NCI-H82 (cell line): ENCODE measurements at places on chromosomes 5 and 9.

DNA sequence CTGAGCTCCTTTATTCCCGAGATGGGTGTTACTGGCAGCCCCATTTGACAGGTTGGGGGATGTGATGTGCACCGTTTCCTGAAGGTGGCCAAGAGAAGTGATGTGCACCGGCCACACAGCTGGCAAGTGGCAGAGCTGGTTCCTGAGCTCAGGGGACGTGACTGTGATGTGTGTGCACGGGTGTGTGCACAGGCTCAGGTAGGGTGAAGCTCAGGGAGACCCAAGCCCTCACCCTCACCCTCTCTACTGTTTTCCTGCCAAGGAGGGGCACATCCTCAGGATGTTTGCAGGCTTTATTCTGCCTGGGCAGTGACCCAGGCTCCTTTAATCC, 56.6 kb downstream of the WWC1 start:
- no peak for DNase-seq

- DNase-seq = no peak
Measured at GRCh38 chr5:154806176-154806575, 44.2 kb downstream of the FAXDC2 start.

- DNase-seq = no peak
Measured at GRCh38 chr5:92635001-92635461, 946.0 kb downstream of the NR2F1-AS1 start.

GRCh38 chr5:34503379-34504253, 152.5 kb upstream of the RAI14 start:
- peak; percentile 41 for DNase-seq

GRCh38 chr5:68490406-68490805, 274.9 kb downstream of the PIK3R1 start:
- no peak for DNase-seq

DNA sequence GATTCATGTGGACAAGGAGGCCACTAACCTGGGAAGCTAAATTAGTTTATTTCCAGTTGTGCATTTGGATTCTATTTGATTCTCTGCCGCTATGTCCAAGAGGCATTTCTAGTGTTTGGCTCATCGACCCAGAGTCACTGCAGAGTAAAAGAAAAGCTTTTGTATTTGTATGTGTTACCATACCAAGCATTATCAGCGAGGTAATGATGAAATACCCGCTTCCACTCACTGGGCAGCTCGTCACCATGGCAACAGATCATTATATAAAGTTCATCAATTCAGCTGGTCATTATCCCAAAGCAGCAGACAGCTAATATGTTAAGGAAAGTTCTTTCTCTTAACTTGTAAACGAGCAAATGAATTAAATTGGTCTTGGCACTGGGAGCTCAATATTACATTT, 380.3 kb downstream of the SEMA5A start:
- no peak for DNase-seq

DNA sequence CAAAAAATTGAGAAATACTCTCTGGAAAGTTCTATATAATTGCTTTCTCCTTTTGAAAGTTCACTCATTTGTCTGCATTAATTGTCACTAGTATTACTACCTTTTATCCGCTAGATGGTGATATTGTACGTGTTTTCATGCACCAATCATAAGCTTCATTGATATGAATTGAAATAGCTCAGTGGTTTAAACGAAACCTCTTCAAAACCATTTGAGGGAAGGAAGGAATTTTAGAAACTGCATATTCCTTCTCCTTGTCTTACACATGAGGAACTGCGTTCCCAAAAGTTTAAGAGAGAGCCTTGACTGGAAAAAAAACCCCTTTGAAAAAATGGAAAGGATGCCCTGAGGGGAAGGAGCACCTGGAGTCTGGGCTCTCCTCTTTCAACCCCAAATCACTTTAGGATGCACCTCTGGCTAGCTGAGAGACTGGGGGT, 98.6 kb downstream of the YTHDC2 start:
- peak; percentile 50 for DNase-seq

DNA sequence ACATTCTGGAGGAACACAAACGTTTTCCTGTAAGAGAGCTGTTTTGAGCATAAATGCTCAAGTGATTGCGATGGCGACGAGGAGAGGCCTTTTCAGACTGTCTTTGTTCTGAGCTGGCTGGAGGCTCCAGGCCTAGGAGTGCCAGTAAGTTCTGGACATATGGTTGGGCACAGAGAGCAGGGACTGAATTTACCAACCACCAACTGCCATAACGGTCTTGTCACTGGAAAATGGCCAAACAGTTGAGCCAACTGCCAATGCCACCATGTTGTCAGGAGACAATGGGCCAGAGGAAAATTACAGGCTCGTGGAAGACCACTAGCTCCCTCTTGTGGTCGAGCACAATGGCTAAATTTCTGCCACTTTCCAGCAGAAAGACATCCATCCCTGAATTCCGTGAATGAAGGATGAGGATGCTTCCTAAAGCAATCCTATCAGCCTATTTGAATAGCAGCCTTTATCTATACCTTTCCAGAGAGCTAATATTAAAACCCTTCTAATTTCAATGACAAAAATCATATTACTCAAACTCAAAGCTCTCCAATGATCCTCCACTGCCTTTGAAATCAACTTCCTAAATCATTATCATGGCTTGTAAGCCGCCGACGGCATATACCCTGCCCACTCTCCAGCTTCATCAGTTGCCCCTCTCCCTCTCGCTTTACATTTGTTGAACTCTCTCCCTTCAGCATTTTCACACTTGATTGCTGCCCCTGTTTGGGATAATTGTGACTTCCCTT, 66.9 kb upstream of the GLIS3 start:
- DNase-seq = peak; percentile 42

GRCh38 chr5:106545325-106545724, 1125.4 kb downstream of the EFNA5 start:
- no peak for DNase-seq

- no peak for DNase-seq
Measured at GRCh38 chr5:13601112-13601511, 343.4 kb downstream of the DNAH5 start.

GRCh38 chr5:62814991-62815390, 236.4 kb downstream of the LRRC70 start:
- no peak for DNase-seq

DNA sequence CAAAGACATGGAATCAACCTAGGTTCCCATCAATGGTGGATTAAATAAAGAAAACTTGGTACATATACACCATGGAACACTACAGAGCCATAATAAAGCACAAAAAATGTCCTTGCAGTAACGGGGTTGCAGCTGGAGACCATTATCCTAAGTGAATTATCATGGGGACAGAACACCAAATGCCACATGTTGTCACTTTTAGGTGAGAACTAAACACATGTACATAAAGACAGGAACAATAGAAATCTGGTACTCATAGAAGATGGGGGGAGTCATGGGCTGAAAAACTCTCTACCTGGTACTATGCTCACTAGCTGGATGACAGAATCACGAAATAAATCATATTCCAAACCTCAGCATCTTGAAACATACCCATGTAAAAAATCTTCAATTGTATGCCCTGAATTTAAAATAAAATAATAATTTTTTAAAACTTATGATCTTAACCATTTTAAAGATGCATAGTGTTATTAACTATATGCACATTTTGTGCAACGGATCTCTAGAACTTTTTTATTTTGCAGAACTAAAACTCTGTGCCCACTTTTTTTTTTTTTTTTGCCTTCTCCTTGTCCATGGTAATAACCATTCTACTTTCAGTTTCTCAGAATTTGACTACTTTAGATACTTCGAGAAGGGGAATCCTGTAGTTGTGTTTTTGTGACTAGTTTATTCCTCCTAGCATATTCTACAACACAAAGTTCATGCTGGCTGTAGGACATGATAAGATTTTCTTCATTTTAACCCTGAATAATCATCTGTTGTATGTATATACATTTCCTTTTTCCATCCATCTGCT, 1081.6 kb upstream of the ACO1 start:
- DNase-seq = no peak

GRCh38 chr5:66669862-66670195, 73.6 kb downstream of the MAST4 start:
- DNase-seq = no peak

DNA sequence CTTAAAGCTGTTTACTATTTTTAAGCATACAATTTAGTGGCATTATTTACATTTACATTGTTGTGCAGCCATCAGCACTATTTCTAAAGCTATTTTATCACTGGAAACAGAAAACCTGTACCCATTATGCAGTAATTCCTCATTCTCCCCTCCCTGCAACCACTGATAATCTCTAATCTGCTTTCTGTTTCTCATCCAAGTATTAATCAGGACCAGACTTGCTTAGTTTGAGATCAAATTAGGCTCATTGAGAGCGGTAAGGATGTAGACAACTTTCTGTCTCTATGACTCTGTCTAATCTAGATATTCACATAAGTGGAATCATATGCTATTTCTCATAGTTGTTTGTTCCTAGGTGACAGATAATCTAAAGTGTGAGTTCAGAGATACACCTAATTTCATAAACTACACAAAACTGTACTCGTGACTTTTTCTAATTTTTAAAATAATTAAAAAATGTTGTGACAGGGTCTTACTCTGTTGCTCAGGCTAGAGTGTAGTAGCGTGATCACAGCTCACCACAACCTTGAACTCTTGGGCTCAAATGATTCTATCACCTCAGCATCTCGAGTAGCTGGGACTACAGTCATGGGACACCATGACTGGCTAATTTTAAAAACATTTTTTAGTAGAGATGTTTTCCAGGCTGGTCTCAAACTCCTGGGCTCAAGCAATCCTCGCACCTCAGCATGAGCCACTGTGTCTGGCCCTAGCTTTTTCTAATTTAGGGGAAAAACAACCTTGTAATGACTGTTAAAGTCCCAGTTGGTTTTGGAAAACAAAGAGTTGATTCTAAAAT, 37.6 kb downstream of the BDP1 start:
- no peak for DNase-seq

GRCh38 chr5:56167519-56167918, 65.6 kb downstream of the ANKRD55 start:
- no peak for DNase-seq

DNA sequence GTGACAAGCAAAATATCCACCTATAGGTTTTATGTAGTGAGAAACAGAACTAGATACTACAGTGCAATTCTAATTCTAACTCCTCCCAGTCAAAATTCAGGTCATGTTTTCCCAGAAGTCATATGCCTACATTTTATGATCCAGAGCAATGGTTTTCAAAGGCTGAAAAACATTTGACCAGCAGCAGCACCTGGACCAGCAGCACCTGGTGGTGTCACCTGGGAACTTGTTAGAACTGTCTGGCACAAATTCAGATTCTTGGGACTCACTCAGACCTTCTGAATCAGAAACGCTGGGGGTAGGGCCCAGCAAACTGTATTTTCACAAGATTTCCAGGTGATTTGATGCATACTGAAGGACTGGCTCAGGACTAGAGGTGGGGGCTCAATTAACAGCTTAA, 367.7 kb upstream of the RFX3 start:
- no peak for DNase-seq

- DNase-seq = no peak
Measured at GRCh38 chr5:14611737-14612136, 30.1 kb downstream of the OTULINL start.

GRCh38 chr5:145859453-145859852, 13.4 kb downstream of the GRXCR2 start:
- DNase-seq = no peak

DNA sequence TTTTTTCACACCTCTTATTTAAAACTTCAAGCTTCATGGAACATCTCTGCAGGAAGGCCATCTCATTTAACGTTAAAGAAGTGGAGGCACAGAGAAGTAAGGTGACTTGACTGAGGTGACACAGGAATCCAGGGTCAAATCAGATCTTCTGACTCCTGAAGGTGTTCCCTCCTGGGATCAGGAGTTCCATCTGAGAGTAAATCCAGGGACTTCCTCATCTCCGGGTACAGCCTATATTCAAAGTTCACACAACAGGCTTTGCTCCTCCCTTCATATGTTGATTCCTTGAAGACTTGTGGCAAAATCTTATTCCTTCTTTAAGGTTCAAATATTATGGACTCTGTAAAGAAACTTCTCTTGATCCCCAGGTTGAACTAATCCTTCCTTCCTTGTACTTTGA, 313.1 kb upstream of the CLINT1 start:
- DNase-seq = no peak

DNA sequence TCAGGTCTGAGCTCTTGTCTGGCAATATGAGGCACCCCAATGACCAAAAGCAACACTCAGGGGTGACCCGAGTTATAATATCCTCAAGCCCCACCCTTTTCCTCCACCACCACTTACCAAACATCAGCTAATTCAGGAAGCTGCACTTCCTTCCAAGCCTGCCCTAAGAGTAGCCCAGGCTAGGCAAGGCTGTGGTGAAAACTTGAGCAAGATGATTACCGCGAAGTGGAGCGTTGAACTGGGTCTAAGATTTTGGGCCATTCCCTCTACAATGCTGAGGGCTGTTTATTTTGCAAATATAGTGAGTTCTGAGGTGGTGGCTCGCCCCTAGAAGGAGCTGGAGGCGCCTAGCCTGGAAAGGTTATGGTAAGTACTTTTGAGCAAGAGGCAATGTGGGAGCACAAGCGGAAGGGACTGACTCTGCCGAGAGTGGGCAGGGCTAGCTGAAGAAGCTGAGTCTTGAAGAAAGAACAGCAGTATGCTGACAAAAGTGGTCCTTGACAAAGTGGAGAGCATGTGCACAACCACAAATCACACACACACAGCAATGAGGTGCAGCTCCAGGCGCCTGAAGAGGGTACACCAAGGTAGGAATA, at the start of gene HK3:
TSS of gene HK3 (minus strand) at position 51 of the 596 bp plus-strand sequence. CDS start 3,187 bp downstream, outside the sequence.
- DNase-seq = no peak

- no peak for DNase-seq
Measured at GRCh38 chr5:64140018-64140417, 25.6 kb upstream of the RNF180 start.

DNA sequence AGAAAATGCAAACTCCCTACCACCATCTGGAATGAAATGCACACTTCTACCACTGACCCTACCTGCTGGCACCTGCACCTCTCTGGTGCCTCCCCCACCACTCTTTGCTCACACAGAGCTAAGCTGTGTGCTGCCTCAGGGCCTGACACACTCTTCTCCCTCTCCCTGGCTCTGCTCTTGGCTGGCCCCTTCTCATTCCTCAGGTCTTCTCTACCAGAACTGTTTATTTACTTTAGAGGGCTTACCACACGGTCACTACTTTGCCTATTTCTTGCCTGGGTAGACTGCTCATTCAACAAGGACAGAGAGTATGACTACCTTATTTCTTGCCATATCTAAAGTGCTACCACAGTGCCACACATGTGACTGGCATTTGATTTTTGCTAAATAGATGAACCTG, 3.3 kb downstream of the REEP5 start:
- DNase-seq = no peak

- no peak for DNase-seq
Measured at GRCh38 chr5:73969195-73970036, 343.4 kb downstream of the ARHGEF28 start.

GRCh38 chr9:4689687-4690104, 10.3 kb downstream of the CDC37L1 start:
- DNase-seq = no peak

- no peak for DNase-seq
Measured at GRCh38 chr5:38163636-38164237, 94.6 kb upstream of the EGFLAM start.
